ENCODE measurements at places on chromosomes 3 and 15.

GRCh38 chr3:17935222-17935621, 192.8 kb upstream of the TBC1D5 start:
- no peak for DNase-seq

GRCh38 chr3:46705022-46705530, 3.9 kb downstream of the TMIE start:
- DNase-seq, result no peak

- DNase-seq, result no peak
Measured at GRCh38 chr15:23686466-23687142, 501 bp downstream of the NDN start.

DNA sequence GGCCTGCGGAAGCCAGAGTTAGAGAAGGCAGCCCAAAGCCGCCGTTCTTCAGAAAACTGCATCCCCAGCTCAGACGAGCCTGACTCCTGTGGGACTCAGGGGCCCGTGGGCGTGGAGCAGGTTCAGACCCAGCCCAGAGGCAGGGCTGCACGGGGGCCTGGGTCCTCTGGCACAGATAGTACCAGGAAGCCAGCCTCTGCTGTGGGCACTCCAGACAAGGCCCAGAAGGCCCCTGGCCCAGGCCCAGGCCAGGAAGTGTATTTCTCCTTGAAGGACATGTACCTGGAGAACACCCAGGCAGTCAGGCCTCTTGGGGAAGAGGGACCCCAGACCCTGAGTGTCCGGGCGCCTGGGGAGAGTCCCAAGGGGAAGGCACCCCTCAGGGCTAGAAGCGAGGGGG, 23.1 kb downstream of the ALPK3 start:
- no peak for DNase-seq

All from hypothalamus (tissue), 51 donors.